Mesendoderm (in vitro differentiated cells): ENCODE measurements at places on chromosomes 3 and 15.

DNA sequence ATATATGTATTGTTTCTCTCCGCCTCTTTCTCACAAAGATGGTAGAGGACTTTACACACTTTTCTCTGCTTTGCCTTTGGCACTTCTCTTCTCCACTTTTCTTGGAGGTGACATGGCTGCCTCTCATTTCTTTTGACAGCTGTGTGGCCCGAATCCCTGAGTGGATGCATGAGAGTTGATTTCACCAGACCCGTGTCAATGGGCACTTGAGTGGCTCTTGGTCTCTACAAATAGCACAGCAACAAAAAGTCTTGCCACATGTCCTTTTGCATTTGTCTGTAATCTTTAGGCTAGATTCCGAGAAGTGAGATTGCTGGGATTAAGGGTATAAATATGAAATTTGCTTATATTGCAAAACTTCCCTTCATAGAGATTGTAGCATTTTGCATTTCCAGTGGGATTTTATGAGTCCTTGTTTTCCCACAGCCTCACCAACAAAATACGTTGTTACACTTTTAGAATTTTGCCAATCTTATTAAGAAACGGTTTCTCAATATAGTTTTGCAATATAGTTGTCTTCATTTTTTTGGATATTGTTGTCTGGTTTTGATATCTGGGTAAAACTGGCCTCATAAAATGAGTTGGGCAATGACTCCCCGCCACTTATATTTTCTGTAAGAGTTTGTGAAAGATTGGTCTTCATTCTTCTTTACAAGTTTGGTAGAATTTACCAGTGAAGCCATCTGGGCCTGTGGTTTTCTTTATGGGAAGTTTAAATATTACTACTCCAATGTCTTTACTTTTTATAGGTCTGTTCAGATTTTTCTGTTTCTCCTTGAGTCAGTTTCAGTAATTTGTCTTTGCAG is 5.2 kb upstream of the TRPM1 start:
- no peak for DNase-seq

DNA sequence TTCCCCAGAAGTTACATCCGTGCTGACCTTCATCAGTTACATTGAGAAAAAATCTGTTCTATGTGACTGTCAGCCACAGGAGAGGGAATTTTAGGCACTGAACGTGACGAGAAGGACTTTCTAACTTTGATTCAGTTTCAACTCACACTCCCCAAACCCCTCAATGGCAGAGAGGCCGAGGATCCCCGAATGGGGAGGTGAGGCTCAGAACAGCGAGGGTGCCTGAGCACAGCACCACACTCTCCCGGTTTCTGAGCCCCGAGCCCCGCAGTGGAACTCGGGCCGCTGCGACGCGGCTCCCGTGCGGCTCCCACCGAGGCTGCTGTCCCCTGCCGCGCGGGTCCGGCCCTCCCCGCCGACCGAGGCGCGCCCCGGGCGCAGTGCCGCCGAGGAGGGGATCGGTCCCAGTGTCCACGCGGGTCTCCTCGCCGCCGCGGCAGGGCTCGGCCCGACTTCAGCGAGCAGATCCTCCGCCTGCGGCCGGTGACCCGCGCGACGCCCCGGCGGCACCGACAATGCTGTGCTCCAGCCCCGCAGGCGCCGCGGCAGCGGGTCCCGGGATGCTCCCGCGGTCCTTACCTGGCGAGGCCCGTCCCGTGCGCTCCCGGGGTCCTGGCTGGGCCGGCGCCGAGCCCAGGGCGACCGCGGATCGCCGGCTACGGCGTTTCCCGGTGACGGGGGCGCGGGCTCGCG is 439 bp downstream of the CTXND1 start:
- no peak for DNase-seq

DNA sequence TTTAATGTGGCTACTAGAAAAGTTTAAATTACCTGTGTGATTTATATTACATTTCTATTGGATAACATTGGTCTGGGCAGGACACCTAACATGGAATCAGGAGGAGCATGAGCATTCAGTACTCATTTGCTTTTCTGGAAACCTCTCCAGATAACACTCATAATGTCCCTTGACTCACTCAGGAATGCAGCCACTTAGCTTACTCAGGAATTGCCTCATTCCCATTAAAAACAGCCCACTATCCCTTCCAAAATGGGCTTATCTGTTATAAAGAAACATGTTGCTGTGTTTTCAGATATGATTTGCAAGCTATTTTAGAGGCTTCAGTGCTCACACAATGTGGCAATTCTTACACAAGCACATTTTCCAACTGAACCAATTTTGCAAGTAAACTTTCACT is 17.1 kb downstream of the GBE1 start:
- peak; percentile 80 for DNase-seq

DNA sequence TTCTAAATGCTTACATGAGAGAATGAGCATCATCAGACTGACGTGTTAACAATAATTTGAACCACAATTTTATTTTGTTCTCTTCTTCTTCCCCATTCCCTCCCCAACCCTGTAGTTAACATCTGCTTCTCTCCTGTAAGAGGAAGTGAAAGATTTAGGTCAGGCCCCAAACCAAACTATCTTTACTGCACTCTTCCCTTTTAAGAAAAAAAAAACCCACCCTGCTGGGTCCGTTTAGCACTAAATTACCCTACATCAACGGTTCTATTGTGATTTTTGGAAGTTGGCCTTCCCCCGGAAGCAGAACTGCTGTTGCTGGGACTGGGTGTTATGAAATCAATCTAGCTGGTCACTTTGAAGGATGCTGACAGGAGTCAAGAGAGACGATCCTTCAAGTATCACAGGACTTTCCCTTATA is 49.4 kb downstream of the NFKBIZ start:
- no peak for DNase-seq

GRCh38 chr15:27690290-27690689 is 408.8 kb downstream of the OCA2 start:
- DNase-seq = peak; percentile 21
